ENCODE measurements at places on chromosomes 3 and 15. TPM values are rescaled to one million over a fixed set of nuclear protein-coding genes. Genes with fewer than 3 reads are reported as not detected.

DNA sequence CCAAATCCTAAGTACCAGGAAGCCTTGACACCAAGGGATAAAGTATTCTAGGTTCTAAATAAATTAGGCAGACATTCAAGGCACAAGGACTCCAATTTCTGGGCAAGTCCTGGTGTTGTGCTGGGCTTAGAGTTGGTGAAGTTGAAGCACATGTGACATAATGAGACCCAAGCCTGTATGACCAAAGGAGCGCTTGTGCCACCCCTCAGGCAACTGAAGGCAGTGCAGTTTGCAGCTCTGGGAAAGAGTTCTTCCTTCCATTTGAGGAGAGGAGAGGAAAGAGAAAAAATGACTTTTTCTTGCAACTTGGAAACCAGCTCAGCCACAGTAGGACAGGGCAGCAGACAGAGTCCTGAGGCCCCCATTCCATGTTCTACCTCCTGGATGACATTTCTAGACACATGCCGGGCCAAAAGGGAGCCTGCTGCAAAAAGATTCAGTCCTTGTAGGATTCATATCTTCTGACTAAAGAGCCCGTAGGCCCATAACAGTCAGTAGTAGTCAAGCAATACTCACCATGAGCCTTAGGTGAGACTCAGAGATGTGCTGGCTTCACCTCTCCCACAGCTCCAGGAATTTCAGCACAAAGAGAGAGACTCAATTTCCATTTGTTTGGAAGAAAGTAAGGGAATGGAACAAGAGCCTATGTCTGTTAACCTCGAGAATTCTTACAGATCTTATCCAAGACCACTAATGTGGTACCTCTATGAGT lies 588.8 kb upstream of the BCHE start:
- DNase-seq, result no peak

Gene KCNAB1
- total RNA-seq, result 15.3 TPM

- DNase-seq, result no peak
Observed at GRCh38 chr15:61680260-61681037, 379.8 kb downstream of the VPS13C start.

DNA sequence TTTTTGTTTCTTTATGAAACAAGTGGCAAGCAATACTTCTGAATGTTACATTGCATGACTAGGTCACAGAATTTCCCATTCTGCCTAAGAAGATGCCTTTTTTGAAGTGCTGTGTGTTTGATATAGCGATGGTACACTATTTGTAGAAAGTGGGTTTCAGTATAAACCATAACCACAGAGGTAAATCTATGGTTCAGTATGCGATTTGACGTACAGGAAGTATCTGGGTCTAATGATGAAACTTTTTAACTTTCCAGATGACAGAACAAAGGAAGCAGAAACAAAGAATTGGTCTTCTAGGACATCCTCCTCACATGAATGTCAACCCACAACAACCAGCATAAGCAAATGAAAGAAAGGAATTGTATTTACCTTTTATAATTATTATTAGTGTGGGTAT lies 133.4 kb upstream of the BHLHE40 start:
- no peak for DNase-seq

- no peak for DNase-seq
Observed at GRCh38 chr15:57526076-57526475, 65.6 kb upstream of the MYZAP start.
